Placental pericyte (primary cell): ENCODE measurements at places on chromosomes 16 and 17. TPM values are rescaled to one million over a fixed set of nuclear protein-coding genes. Genes with fewer than 3 reads are reported as not detected.

SLC2A4 gene
- total RNA-seq, result 0.22 TPM in 1 of 2 replicates, not detected in the other

PPP4C gene
- total RNA-seq, result 265 and 320 TPM in 2 replicates

CCT6B gene
- 1.1 and 5.0 TPM in 2 replicates for total RNA-seq

PDK2 gene
- 21.6 and 43.5 TPM in 2 replicates for total RNA-seq

OR4D1 gene
- total RNA-seq, result not detected in 2 replicates
